Stimulated activated CD4-positive, alpha-beta T cell treated with anti-CD3 and anti-CD28 coated beads, Interleukin-1b, Interleukin-23, amount 100 ng/mL, for 1 hour (primary cell): ENCODE measurements at places on chromosomes 1 and 21.

DNA sequence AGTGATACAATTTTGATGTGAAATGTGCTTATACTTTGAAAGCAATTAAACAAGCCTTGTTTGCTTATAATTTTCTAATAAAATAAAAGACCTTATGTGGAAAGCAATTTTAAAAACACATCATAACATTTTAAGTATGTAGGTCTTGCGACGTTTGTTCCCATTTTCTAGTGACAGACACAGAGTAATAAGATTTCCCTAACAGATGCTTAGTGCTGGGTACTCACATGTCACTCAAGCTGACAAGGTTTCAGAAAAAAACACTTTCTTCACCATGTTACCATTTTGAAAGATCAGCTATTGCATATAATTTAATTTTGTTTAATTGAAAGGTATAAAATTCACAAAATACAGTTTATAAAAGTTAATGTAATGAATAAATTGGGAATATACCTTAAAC is 14.1 kb upstream of the ZRANB2 start:
- no peak for DNase-seq

- DNase-seq, result no peak
Measured at GRCh38 chr1:174818951-174819350, 180.8 kb upstream of the CACYBP start.

DNA sequence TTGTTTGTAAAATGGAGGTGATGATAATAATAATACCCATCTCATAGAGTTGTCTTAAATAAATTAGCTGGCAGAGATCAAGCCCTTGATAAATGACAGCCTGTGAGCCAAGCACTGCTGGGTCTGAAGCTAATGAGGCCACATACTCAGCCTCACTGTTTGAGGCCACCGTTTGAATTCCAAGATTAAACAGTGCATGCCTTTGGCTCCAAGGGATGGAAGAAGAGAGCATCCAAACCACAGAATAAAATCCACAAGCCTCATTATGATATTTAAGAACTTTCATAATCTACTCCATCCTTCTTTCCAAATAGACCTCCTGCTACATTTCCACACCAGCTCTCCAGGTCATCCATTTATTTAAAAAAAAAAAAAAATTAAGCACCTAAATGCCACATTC is 29.0 kb downstream of the TGFBR3 start:
- no peak for DNase-seq

- DNase-seq, result no peak
Measured at GRCh38 chr1:80925130-80925805, 875.5 kb upstream of the ADGRL2 start.

GRCh38 chr1:199724049-199724448 is 303.5 kb upstream of the NR5A2 start:
- DNase-seq, result no peak

- DNase-seq, result no peak
Measured at GRCh38 chr1:31348449-31348848, 24.4 kb downstream of the FABP3 start.

- no peak for DNase-seq
Measured at GRCh38 chr1:2356401-2356800, 35.0 kb downstream of the MORN1 start.

DNA sequence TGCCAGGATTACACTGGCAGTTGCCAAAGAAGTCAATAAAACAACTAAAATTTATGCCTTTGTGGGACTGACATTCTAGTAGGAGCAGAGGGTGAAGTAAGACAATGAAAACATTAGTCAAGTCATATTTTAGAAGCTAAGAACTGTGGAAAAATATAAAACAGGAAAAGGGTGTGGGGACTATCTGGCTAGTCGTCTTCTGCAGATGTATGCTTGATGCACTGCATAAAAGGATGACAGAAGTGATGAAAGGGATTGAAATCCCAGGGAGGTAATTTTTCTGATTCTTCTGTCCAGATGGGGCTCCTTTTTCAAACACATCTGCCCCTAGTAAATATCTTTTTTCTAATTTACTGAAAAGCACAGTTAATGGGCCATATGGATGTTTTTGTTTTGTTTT is 706.3 kb downstream of the ADGRL2 start:
- no peak for DNase-seq

- DNase-seq, result no peak
Measured at GRCh38 chr1:67133177-67133576, 1.6 kb downstream of the C1orf141 start.

DNA sequence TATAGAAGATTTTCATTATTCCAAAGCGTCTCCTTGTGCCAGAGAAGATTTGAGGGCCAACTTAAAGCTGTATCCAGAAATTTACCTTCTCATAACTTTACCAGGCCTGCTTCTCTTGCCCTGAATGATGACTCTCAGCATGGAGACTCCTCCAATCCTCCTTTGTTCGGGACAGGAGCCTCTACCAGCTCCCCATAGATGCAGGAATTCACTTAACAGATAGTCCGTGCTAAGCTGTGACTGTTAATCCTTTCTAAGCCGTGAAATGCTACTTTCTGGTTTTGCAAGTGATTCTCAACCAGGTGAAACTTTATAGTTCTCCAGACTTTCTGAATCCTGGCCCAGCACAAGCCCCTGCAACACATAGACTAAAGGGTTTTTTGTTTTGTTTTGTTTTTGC is 31.8 kb upstream of the KCND3 start:
- no peak for DNase-seq

GRCh38 chr1:61748566-61748965 is 6.3 kb downstream of the PATJ start:
- no peak for DNase-seq

DNA sequence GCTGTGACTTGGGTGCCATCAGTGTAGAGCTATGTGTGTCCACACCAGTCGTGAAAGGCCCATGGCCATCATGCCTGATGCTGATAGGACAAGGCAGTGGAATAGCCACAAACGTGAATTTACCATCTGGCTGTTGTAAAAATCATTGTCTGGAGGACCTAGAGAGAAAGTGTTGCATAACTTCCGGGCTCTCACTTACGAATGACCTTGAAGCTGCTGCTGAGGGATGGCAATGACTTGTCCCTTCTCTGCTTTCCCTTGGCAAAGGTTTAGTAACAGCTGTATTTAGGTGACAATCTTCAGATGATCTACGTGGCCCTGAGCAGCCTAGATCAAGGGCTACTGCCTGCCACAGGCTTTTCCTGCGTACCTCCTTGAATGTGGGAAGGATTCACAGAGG is 5.8 kb downstream of the ATP1B1 start:
- no peak for DNase-seq
